ENCODE measurements at places on chromosomes 6 and 20. TPM values are rescaled to one million over a fixed set of nuclear protein-coding genes. Genes with fewer than 3 reads are reported as not detected.

GRCh38 chr6:161954077-161954476 is 680.2 kb upstream of the AGPAT4 start:
- no peak for DNase-seq

The ZNF165 gene
- 2.1 TPM for total RNA-seq

DNA sequence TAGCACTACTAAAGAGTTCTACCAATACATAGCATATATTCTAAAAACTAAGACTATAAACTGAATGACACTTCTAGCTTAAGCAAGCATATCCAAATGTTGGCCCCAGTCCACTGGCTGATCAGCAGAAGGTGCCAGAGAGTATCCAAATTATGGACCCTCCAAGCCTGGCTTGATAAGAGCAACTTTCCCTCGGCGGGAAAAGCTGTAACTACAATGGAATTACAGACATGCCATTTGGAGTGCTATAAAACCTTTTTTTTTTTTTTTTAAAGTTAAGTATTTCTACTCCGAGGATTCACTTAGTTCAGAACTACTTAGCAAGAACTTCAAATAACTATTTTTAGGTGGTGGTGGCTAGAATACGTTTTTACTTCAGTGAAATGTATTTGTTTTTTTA is 94.6 kb downstream of the EPB41L2 start:
- DNase-seq, result no peak

The ACAT2 gene
- 49.0 TPM for total RNA-seq

DNA sequence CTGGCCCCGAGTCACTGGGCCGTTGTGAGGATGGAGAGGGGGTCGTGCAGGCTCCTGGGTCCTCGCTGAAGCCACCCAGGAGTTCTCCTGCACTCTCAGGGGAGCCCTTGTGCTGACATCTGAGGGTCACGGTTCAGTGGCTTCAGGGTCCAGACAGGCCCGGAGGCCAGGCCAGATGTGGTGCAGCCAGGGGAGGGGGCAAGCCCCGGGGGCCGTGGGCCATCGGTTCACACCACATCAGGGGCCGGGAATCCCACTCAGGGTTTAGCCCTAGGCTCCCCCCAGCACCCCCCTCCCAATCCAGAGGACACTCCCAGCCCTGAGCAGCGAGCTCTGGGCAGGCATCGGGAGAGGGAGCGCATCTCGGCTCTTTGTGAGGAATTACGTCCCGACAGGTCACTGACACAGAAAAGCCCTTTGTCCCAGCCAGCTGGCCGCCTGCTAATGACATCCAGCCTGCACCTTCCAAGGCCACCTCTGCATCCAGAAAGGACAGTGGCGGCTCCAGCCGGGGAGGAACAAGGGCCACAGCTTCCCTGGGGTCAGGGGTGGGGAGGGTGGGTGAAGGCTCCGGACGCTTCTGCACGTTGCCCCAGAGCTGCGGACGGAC is 6.4 kb upstream of the CHRNA4 start:
- DNase-seq, result no peak

The PI16 gene
- not detected for total RNA-seq

The PGBD1 gene
- total RNA-seq, result 2.3 TPM

DNA sequence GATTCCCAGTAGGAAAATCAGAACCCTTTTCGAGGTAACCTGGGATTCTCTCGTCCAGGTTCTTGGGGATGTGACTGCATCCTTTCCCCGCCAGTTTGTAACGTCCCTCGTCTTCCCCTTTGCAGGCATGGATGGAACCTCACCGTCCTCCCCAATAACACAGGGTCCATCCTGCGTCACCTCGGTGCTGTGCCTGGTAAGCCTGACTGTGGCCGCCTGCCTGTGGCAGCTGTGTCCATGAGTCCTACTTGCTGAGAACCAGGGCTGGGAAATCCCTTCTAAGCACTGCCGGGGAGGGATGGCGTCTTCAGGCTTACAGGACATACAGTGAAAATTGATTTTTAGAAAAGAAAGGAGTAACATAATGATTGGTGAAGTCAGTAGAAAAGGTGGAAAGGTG is 155.6 kb downstream of the DTNBP1 start:
- DNase-seq, result no peak

The BANF2 gene
- total RNA-seq, result not detected

DNA sequence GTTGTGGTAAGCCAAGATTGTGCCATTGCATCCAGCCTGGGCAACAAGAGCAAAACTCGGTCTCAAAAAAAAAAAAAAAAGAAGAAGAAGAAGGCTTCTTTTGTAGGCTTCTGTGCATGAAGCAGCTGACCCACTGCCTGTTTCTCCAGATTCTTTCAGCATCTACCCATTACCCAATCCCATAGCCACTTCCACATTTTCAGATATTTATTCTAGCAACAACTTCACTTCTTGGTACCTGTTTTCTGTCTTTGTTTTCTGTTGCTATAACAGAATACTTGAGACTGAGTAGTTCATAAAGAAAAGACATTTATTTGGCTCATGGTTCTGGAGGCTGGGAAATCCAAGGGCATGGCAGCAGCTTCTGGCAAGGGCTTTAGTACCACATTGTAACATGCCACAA is 95.3 kb upstream of the SGK1 start:
- no peak for DNase-seq

DNA sequence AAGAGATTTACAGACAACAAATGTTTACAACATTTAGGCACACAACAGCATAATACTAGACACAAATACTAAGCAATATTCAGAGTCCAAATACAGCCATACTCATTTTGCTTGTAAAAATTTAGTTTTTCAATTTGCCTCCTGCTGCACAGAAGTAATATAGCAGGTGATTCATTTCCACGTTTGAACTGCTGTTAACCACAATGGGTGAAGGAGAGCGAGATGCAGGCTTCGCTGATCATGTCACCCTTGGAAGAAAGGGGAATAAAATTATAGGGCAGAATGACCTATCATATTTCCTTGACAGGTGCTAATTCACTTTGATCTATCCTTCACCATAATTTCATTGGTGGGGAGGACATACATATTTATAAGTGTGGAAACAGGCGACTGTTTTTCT is 643.8 kb upstream of the AGPAT4 start:
- DNase-seq, result no peak

The GPX6 gene
- not detected for total RNA-seq

DNA sequence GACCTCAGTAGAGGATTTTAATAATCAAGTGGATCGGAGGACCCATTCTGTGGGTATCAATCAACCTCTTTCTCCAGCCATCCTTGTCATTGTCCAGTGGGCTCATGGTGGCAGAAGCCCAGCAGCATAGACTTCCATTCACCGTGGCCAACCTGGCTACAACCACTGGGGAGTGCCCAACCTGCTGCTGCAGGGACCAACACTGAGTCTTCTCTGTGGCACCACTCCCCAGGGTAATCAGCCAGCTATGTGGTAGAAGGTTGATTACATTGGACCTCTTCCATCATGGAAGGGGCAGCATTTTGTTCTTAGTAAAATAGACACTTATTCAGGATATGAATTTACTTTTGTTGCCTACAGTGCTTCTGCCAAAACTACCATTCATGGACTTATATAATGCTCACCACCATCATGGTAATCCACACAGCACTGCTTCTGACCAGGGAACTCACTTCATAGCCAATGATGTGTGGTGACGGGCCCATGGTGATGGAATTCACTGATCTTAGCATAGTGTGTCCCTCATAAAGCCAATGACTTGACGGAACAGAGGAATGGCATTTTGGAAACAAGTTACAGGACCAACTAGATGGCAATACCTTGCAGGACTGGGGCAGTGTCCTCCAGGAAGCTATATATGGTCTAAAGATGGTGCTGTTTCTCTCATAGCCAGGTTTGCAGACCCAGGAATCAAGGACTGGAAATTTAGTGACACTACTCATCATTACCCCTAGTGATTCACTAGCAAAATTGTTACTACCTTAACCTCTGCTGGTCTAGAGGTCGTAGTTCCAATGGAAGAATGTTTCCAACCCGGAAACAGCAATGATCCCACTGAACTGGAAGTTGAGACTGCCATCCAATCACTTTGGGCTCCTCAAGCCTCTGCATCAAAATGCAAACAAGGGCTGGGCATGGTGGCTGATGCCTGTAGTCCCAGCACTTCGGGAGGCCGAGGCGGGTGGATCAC is 7.6 kb downstream of the CD24 start:
- no peak for DNase-seq

The PPT2 gene
- total RNA-seq, result 18.7 TPM

DNA sequence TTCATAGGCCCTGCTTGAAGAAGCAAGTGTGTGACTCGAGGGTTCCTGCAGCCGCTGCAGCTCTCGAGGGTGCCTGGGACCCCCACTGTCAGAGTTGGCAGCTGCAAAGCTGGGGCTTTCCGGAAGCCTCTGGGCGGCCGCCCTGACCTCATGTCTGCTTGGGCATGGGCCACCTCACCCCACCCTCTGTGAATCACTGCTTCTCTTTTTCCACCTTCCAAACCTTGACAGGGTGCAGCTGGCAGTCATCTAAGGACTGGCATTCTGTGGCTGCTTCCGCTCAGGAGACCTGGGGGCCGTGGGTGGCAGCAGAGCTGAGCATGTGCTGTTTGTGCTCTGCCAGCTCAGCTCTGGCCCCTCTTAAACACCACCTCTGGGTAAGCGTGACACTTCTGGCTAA is 32.0 kb downstream of the ERMARD start:
- no peak for DNase-seq

The L3MBTL3 gene
- total RNA-seq, result 11.8 TPM

DNA sequence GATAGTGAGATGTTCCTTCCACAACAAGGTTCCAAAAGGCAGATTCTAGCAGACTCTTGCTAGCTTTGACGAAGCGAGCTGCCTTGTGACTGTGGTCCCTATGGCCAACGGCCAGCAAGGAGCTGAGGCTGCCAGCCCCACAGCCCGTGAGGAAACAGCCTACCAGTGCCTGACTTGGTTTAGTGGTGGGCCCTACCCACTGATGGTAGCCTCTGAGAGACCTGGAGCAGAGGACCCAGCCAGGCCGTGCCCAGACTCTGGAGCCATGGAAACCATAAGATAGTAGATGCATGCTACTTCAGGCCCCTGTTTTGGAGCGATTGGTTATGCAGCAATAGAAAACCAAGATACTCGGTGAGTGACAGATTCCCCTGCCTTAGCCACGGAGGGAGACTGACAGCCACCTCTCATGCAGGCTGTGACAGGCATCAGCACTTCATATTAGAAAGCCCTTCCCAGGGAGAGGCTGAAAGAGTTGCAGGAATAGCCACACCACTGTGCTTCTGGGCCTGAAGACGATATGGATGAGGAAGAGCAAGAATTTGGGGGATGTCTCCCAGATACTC is 19.2 kb downstream of the PSMG4 start:
- DNase-seq, result no peak

The RPS6KA2 gene
- 6.2 TPM for total RNA-seq

The MYB gene
- total RNA-seq, result 13.9 TPM

The C2 gene
- total RNA-seq, result 0.56 TPM

DNA sequence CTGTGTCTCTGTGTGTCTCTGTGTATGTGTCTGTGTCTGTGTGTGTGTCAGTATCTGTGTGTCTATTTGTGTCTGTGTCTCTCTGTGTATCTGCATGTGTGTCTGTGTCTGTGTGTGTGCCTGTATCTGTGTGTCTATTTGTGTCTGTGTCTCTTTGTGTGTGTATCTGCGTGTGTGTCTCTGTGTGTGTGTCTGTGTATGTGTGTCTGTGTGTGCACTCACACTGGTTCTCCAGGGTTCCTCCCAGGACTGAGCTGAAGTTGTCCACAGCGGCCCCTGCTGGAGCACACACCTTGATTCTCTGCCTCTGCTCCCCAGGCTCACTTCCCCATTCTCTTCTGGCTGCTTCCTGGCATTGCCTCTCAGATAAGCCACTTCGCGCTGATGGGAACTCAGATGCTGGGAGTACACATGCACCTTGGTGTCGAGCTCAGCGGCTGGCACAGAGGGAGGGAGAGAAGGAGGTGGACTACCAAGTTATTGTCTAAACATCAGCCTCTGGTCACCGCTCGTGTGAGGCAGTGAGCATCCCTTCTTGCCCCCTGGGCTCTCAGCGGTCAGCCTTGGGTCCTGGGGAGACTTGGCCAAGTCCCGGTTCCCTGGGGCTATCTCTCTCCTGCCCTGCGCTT is 104.9 kb upstream of the NXT1 start:
- no peak for DNase-seq

DNA sequence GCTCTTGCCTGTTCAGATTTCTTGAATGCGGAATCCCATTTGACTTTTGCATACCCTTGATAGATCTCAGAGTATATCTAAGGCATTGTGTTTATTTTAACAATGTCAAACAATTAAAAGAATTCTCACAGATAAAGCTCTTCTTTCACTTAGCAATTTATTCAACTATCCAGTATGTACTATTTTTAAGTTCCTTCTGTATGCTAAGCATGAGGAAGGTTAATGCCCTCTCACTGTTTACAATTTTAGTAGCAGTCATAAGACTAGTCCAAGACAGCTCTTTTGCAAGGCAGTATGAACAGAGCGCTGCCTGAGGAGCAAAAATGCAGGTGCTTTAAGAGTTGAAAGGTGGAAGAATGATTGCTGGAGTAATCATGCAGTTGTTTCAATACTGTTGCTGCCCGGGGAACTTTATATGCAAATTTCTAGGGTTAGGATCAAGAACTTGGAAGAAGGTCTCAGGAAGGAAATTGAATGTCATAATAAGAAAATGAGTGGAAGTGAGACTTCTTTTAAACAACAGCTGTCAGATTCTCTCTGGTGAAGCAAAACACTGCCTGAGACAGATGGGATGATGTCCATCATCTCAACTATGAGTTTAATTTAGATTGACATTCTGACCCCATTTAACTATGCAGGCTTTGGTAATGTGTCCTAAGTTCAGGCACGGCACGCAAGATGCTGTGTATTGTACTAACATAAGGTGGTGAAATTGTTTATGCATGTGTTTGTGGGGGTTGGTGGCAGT is 1303.5 kb upstream of the CITED2 start:
- DNase-seq, result no peak

GRCh38 chr6:11315743-11316437 is 83.4 kb upstream of the NEDD9 start:
- DNase-seq, result no peak

DNA sequence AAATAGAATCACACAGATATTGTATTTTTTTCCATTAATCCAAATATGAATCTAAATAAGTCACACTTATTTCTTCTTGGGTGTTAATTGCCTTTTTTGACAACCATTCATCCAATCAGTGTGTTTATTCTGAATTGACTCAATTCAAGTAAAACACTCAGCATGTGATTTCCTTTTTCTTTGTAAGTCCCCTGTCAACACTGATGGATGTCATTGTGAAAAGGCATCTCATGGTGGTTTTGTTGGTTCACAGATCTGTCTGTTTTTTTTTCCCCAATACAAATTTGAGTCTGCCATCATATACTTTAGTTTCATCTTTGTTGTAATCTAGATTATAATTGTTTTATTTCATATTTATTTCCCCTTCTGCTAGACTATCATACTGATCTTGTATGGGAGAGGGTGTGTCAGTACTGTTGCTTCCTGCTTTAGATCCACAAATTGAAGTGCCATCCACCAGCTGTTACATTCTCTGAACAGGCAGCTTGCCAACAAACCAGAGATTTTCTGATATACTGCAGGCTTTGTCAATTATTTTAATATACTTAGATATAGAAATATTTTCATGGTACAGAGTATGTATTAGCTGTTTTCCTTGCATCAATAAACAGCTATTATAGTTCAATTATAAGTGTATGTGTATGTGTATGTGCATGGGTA is 64.2 kb upstream of the FLRT3 start:
- DNase-seq, result no peak

Measured in activated T-cell treated with anti-CD3 and anti-CD28 coated beads, Interleukin-2, amount 50 U/mL, for 4 hours (primary cell).